COLO829 (cell line): ENCODE measurements at places on chromosomes 2 and 18.

DNA sequence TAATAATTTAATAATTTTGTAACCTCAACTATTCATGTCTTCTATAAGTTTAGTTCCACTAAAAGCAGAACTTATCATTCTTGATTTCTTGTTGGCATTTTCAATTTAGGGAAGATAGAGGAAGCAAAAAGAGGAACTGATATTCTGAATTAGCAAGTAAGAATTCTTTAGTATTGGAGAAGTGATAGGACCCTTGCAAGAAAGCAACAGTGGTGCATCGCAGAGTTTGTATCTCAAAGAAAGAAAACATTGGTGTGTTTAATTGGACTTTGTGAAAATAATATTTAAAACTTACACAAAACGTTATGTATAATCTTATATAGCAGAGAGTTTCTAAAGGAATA, 36.5 kb upstream of the TNFRSF11A start:
- DNase-seq, result no peak

GRCh38 chr2:205628422-205628821, 53.9 kb upstream of the NRP2 start:
- no peak for DNase-seq

GRCh38 chr2:236631281-236631855, 61.7 kb downstream of the ACKR3 start:
- no peak for DNase-seq

- DNase-seq, result peak; percentile 28
These were observed at the start of gene TTC39C for GRCh38 chr18:24014062-24014985. Gene TTC39C (plus strand): TSS chr18:24014754. CDS start chr18:24014872, 118 bp downstream.

DNA sequence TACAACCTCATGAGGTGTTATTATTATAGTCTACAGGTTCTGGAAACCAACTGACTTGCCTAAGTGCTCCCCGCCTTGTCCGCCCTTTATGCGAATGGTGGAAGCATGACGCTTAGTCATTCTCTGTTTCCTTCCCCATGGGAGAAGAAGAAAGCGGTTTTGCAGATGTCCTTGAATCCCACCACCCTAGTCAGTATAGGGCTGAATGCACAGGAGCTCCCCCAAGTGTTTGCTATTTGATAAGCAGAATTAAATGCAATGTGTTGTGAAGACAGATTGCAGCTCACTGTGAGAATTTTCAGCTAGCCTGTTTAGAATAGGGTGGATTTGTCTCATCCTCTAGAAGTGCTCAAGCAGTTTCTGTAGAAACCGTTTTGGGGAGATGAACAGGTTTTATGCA, 652.0 kb downstream of the DCC start:
- peak; percentile 8 for DNase-seq

- DNase-seq, result no peak
These were observed 67.7 kb upstream of the GLI2 start for GRCh38 chr2:120667981-120668380.

DNA sequence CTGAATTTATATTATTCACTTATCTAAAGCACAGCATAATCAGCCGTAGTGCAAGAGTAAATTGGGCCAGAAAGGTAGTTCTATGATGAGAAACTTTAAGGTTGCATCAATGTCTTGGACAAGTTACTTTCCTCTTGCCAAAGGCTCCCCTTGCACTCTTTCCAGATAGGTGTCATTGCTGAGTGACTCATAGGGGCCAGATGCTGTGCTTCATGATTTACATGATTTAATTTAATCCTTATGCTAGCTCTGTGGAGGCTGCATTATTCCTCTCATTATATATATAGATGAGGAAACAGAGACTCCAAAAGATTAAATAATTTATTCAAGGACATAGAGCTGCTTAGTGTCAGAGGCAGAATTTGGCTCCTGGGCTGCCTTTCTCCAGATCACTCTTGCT, 5.0 kb downstream of the CFAP221 start:
- no peak for DNase-seq

DNA sequence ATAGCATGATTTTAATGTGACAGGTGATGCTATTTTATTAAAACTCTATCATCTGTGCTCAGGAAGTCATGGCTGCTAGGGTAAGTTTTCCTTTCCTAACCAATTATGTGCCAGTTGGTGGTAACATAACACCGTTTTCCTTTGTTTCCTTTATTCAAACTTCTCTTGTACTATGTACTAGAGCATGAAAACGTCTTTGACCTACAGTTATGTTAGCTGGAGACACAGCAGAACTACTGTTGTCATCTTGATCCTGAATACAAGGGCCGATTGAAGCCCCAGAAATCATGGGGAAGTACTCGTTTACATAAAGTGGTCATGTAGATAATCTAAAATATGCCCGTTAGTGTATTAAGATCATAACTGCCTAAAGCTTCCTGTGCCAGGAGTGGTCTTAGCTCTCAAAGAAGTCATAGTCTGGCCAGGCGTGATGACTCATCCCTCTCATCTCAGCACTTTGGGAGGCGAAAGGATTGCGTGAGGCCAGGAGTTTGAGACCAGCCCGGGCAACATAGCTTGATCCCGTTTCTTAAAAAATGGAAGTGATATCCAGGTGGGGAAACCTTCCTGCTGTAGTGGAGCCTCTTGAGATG, 20.5 kb downstream of the NEDD4L start:
- DNase-seq, result peak; percentile 73

- DNase-seq, result no peak
These were observed 37.5 kb upstream of the SCN9A start for GRCh38 chr2:166413255-166413654.

- no peak for DNase-seq
These were observed 261.3 kb downstream of the ALPK2 start for GRCh38 chr18:58367425-58368140.

- DNase-seq, result no peak
These were observed 56.3 kb downstream of the TIMM21 start for GRCh38 chr18:74204526-74205152.

- no peak for DNase-seq
These were observed 201.7 kb downstream of the TNS1 start for GRCh38 chr2:217801115-217801531.

- DNase-seq, result no peak
These were observed 26.7 kb downstream of the POLI start for GRCh38 chr18:54296062-54296461.

GRCh38 chr18:63000839-63001238, 285.5 kb downstream of the PHLPP1 start:
- no peak for DNase-seq

DNA sequence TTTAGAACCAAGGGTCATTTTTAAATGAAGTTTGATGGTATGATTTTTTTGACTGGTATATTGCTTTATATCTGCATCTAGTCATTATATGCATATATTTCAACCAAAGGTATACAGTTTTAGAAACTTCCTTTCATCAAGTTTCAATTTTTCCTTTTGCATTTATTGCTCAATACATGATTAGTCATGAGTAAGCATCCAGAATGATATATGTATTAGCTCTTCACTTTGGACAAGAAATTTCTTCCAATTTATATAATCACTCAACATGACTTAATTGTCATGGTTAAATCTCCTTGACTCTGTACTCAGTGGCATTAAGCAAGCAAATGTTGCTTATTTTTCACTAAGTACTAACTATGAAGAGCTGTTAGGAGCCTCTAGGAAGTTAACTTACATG, 123.6 kb downstream of the PLCL1 start:
- DNase-seq, result no peak

DNA sequence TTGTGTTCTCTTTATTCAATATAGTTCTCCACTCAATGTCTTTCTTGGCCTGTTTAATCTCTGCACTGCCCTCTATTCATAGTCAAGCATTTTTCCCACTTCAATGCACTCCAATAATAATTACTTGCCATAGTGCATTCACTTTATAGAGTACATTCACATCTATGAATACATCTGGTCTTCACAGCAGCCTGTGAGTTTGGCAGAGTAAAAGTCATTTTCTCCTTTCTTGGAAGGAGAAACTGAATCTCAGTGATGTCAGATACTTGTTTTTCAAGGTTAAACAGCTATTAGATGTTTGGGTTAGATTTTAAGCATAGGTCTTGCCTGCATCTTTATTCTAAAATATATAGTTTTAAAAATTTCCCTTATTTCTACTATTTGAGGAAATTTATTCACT, 373.2 kb downstream of the TRIB2 start:
- no peak for DNase-seq

GRCh38 chr2:241540401-241540770, 18.2 kb upstream of the BOK start:
- no peak for DNase-seq

GRCh38 chr2:226655871-226656270, 143.7 kb downstream of the IRS1 start:
- no peak for DNase-seq

GRCh38 chr2:19801367-19802080, 100.3 kb downstream of the TTC32 start:
- peak; percentile 70 for DNase-seq

- no peak for DNase-seq
These were observed 113.6 kb downstream of the ADCYAP1 start for GRCh38 chr18:1018181-1018681.

- no peak for DNase-seq
These were observed 129.1 kb upstream of the CAB39 start for GRCh38 chr2:230583581-230583980.

DNA sequence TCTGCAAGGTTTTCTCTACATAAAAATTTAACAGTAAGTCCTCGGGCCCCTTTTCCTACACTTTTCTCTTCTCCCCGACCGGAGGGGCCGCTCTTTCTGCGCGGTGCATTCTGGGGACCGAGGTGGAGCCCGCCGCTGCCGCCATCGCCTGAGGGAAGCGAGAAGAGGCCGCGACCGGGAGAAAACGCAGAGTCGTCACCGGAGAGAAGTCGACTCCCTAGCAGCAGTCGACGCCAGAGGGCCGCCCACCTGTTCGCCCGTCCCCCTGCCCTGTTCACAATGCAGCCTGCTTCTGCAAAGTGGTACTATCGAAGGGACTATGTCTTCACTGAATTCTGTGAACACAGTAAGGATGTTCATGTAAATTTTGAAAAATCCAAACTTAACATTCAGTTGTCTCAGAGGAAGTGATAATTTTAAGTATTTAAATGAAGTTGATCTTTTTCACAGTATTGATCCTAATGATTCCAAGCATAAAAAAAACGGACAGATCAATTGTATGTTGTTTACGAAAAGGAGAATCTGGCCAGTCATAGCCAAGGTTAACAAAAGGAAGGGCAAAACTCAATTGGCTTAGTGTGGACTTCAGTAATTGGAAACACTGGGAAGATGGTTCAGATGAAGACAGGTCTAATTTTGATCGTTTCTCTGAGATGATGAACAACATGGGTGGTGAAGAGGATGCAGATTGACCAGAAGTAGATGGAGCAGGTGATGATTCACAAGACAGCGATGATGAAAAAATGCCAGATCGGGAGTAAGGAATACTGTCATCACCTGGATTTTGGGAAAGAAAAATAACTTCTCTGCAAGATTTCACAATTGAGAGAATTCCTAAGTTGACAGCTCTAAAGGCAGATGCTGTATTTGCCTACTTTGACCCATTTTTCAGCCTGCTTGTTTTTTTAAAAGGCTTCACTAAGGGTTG, 55.8 kb downstream of the ASXL2 start:
- no peak for DNase-seq

DNA sequence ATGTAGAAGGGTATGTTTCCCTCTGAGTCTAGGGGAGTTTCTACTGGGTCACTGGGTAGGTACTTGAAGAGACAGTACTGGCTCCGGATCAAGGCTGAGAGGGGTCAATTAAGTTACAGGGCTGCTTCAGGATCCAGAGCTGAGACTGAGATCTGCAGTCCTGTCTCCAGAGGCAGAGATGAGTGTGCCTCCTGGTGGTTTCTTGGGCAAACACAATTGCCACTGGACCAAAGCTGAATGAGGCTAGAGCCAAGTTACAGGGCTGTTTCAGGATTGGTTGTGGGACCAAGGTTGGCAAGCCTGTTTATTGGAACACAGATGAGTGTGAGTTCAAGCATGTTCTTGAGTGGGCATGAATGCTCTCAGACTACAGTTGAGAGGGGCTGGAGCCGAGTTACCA, 157.9 kb downstream of the ADCYAP1 start:
- DNase-seq, result no peak

DNA sequence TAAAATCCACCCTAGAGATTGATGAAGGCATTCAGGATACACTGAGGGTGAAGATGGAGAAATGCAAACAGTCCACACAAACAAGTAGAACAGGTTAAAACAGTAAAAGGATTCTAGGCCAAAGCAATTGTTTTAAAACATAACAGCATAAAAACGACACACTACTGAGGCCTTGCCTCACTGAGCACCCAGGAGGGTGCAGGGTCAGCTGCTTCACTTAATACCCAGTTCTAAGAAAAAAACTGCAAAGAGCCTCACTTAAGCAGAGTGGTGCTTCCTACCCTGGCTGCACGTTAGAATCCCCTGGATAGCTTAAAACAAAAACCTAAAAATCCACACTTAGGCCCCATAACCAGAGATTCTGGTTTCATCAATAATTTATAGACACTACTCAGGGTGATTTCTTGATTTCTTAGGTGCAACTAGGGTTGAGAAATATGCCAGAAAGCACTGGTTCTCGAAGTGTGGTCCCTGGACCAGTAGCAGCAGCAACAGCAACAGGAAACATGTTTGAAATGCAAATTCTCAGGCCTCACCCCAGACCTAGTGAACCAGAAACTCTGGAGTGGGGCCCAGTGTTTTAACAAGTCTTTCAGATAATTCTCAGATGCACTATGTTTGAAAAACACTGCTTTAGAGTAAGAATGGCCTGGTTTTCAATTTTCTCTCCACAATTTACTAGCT, 279.1 kb downstream of the ZEB2 start:
- no peak for DNase-seq

- DNase-seq, result no peak
These were observed 146.0 kb downstream of the VAPA start for GRCh38 chr18:10059610-10060468.

- DNase-seq, result no peak
These were observed 103.7 kb downstream of the LPIN1 start for GRCh38 chr2:11850082-11850481.

DNA sequence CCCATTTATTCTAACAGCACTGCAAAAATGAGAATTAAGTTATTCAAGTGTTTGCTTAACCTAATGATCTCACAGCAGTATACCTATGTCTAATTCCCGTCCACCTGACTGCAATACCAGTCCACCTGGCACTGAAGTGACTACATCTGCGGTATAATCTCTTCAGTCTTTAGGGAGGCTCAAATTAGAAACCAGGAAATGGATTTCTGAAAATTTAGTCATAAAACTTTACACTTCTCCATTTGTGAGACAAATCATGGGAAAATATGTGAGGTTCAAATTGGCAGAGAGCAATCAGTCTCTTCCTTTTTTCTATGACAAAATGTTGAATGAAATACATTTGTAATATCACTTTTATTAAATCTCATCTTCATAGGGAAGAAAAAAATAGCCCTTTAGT, 33.0 kb downstream of the FTCDNL1 start:
- DNase-seq, result no peak

DNA sequence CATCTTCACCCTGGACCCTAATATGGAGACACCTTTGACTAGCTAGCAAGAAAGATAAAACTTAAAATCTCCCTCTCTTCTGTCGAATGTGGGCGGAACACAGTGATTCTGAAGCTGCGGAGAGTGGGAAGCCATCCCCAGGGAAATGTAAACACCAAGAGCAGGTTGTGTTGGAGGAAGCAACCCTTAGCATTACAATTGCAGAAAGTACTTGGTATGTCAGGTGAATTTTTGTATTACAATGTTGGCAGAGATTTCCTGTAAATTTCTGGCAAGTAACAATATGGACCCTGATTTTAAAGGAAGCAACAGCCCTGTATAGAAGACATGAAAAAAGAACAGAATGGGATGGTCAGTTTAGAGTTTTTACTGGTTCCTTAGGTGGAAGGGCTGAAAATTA, 35.8 kb downstream of the TSN start:
- no peak for DNase-seq

GRCh38 chr2:118431165-118431517, 342.9 kb downstream of the INSIG2 start:
- DNase-seq, result peak; percentile 35

GRCh38 chr2:138829326-138829919, 49.2 kb upstream of the NXPH2 start:
- DNase-seq, result peak; percentile 9
